ENCODE measurements at places on chromosomes 5 and 9.

DNA sequence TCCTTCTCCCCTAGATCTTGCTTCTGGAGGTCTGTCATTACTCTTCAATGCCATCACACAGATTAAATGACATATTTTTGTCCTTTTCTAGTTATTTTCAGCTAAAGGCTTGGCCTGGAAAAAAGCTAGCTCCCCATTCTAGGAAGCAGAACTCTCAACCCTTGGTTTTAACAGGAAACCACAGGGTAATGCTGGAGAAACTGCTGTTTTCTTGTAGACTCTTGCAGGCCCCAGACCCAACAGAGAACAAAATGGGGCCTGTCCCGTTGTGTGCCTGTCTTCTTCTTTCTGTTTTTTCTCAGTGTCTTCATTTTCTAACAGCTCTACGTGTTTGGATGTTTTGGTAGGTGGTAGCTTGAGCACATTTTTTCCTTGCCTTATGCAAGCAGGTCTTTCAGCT is 21.5 kb downstream of the DCANP1 start:
- DNase-seq, result no peak

DNA sequence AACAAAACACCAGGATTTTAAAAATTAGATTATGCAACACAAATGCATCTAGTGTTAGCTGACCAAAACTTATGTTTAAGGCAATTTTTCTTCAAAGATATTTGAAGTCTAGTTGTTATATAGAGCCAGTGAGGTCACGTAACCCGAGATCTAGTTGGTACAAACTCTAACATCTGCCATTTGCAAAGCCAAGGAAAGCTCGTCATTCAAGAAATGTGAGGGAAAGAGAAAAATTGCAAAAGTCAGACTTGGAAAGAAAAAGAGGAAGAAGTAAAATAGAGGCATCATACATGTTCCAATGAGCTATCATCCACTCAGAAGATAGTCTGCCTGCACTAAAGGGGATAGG is 293.4 kb upstream of the PUM3 start:
- no peak for DNase-seq

DNA sequence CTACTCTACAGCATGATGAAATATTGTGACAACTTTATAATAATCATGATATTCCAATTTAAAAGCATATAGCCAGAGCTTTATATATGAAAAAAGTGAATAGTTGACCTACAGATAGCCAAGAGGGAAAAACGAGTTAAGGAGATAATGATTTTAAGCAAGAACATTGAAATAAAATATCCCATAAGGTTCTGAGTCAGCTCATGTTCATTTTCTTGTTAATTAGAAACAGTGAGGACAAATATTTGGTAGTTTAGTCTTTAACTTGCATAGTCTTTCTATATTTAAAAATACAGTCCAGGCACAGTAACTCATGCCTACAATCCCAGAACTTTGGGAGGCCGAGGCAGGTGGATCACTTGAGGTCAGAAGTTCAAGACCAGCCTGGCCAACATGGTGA is 55.8 kb upstream of the CDH6 start:
- DNase-seq, result no peak

DNA sequence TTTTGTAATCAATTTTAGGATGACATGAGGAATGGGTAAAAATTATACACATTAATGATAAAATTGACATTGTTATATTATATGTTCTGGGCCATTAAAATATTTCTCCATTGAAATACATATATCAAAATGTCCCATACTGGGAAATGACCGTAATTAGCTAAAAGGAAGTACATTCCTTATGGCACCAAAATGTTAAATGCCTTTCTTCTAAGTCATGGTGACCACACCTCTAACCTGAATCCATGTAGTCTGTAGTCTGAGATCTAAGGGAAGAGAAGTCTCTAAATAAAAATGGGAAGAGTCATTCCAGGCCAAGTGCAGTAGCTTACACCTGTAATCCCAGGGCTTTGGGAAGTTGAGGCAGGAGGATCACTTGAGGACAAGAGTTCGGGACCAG is 10.0 kb upstream of the GDA start:
- DNase-seq, result no peak

GRCh38 chr9:137295238-137295811 is 6.7 kb downstream of the NRARP start:
- DNase-seq, result peak; percentile 83

All from endodermal cell (in vitro differentiated cells).